ENCODE measurements at places on chromosomes 2 and 18. TPM values are rescaled to one million over a fixed set of nuclear protein-coding genes. Genes with fewer than 3 reads are reported as not detected.
A peak's percentile ranks its signal among the peaks of the same experiment; 100 is the strongest.

GRCh38 chr2:6392966-6393365 is 472.7 kb downstream of the CMPK2 start:
- no peak for DNase-seq
- no peaks in the 10 kb centered on the region for H3K36me3 ChIP-seq
- H3K27me3 ChIP-seq, result no peaks in the 10 kb centered on the region
- H3K4me1 ChIP-seq, result no peaks in the 10 kb centered on the region
- H3K4me3 ChIP-seq, result no peak overlapping the region

FNDC4 gene
- 6.6 TPM for total RNA-seq

DNA sequence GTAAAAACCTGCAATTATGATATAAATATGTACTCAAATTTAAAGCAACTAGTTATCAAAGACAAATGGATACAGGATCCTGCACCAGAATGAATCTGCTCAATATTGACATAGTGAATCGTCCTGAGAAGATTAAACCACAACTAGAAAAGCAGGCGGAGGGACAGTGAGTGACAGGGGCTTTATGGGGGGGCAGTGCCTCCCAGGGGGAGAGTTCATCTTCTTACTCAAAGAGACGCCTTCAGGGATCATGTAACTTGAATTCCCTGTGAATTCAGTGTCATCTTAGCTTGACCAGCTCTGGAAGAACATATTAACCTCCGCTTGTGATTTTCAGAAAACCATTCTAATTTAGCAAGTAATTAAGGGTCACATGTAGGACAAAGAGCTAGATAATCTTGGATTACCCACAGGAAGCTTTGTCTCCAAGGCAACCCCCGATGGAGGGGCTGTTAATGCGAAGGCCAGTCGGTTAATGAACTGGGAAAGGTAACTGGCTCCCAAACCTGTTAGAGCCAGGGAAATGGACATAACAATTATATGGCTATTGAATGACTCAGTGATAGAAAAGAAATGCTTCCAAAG is 17.4 kb upstream of the LMAN1 start:
- H3K36me3 ChIP-seq, result no peaks in the 10 kb centered on the region
- no peak overlapping the region for H3K4me3 ChIP-seq
- no peak for DNase-seq
- H3K27ac ChIP-seq, result no peak overlapping the region

GRCh38 chr2:45273412-45274249 is 264.4 kb upstream of the SIX2 start:
- H3K27me3 ChIP-seq, result no peaks in the 10 kb centered on the region
- no peak for DNase-seq
- H3K27ac ChIP-seq, result no peak overlapping the region
- no peaks in the 10 kb centered on the region for H3K4me1 ChIP-seq
- no peaks in the 10 kb centered on the region for H3K36me3 ChIP-seq

HOXD3 gene
- total RNA-seq, result 4.6 TPM

DNA sequence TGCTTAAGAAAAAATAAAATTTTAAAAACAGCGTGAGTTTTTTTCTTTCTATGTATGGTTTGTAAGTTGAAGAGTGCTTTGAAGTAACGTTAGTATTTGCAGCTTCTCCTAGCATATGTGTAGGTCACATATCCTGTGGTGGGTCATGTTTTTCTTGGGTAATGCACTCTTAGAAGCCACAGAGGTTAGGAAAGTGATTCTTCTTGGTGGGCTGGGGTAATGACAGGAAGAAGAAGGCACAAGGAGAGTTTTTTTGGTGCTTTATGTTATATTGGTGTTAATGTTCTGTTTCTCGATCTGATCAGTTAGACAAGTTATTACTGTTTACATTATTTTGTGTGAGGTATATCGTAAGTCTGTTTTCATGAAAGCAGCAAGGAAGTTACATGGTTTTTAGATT is 109.0 kb downstream of the ICA1L start:
- no peak overlapping the region for H3K4me3 ChIP-seq
- no peaks in the 10 kb centered on the region for H3K27me3 ChIP-seq
- no peak overlapping the region for H3K27ac ChIP-seq

CCDC150 gene
- 2.1 TPM for total RNA-seq

TXNDC2 gene
- not detected for total RNA-seq

ARMC9 gene
- total RNA-seq, result 37.7 TPM

GRCh38 chr2:171878481-171878993 is 15.5 kb downstream of the SLC25A12 start:
- peak overlapping the region; percentile 56 for H3K27ac ChIP-seq
- no peak for DNase-seq
- no peaks in the 10 kb centered on the region for H3K27me3 ChIP-seq
- no peaks in the 10 kb centered on the region for H3K4me1 ChIP-seq
- H3K36me3 ChIP-seq, result no peaks in the 10 kb centered on the region
- no peak overlapping the region for H3K4me3 ChIP-seq

HOXD8 gene
- total RNA-seq, result 13.9 TPM

DNA sequence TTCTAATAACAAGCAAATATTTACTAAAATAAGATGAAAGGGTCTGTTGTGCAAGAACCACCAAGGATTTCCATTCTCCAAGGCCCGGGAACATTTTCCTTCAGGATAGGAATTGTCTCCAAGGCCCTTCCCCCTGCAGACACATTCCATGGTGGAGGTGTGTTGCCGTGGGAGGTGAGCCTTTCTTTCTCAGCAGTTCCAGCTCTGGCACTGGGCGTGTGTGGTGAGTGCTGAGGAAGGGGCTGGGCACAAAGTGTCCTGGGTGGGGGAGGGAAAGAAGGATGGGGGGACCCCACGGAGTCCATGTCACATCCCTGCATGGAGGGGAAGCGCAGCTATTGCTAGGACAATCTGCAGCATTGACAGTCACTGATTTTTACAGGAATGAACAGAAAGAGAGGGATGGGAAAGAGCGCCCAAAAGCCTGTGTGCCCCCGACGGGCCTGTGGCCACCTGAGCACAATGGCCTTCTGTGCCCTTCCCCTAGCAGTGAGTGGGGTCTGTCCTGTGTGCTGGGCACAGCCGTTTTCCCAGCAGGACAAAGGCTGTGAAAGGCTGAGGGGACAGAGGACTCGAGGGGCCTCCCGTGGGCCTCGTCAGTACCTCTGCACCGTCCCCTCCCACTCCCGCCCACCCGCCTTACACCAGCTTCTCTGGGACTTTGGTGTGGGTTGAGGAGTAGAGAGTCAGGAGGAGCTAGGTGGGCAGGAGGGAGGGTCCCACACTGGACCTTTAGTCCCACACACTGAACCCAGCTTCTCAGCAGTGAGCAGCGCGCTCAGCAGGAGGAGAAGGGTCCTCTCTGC is 79.8 kb downstream of the PTGR3 start:
- DNase-seq, result no peak
- peaks cover 15% of the 10 kb centered on the region for H3K4me1 ChIP-seq
- no peak overlapping the region for H3K27ac ChIP-seq
- no peaks in the 10 kb centered on the region for H3K36me3 ChIP-seq

KYNU gene
- total RNA-seq, result 2.2 TPM

CIB4 gene
- not detected for total RNA-seq

EIF5B gene
- total RNA-seq, result 44.3 TPM

ANKRD30B gene
- total RNA-seq, result not detected

All from sigmoid colon (tissue), 7 donors.